Parietal lobe (tissue), 2 donors: ENCODE measurements at places on chromosomes 12 and 14. TPM values are rescaled to one million over a fixed set of nuclear protein-coding genes. Genes with fewer than 3 reads are reported as not detected.

CCDC38 gene
- not detected for total RNA-seq

P2RX7 gene
- total RNA-seq, result 3.4 TPM

RIPK3 gene
- total RNA-seq, result not detected

SARNP gene
- 84.2 TPM for total RNA-seq

RIN3 gene
- 2.2 TPM for total RNA-seq

KRT3 gene
- not detected for total RNA-seq

CCNT1 gene
- 57.9 TPM for total RNA-seq

SERPINA10 gene
- not detected for total RNA-seq

SLCO1A2 gene
- 7.5 TPM for total RNA-seq

FAR2 gene
- 37.9 TPM for total RNA-seq

ASB2 gene
- not detected for total RNA-seq

ALKBH2 gene
- 21.6 TPM for total RNA-seq

IL31 gene
- total RNA-seq, result not detected

BCL2L14 gene
- not detected for total RNA-seq

CLEC4A gene
- 3.8 TPM for total RNA-seq

DEGS2 gene
- 0.31 TPM for total RNA-seq

CLEC4D gene
- not detected for total RNA-seq

FLVCR2 gene
- total RNA-seq, result 4.4 TPM
